Stimulated activated CD4-positive, alpha-beta T cell treated with anti-CD3 and anti-CD28 coated beads, TNF-alpha, amount 100 ng/mL, for 4 hours (primary cell): ENCODE measurements at places on chromosomes 4 and X.

DNA sequence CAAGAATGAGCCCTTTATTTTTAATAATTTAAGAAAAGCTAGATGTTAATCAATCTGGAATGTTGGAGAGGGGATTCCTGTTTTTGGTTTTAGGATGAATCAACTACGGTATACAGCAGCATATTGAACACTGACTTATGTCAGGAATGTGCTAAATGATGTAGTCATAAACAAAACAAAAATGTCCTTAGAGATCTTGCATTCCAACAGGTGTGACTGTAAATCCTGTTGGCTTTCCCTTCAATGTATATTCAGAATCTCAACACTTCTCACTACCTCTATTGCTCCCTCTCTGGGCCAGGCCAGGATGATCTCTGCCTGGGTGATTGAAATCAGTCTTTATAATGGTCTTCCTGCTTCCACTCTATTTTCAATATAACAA is 37.8 kb upstream of the BDH2 start:
- DNase-seq: no peak

GRCh38 chr4:29983890-29984289 is 736.3 kb upstream of the PCDH7 start:
- no peak for DNase-seq

- no peak for DNase-seq
These were observed 21.1 kb downstream of the ACOX3 start for GRCh38 chr4:8419222-8420041.

- DNase-seq: no peak
These were observed 24.0 kb downstream of the ANAPC4 start for GRCh38 chr4:25401066-25401465.

DNA sequence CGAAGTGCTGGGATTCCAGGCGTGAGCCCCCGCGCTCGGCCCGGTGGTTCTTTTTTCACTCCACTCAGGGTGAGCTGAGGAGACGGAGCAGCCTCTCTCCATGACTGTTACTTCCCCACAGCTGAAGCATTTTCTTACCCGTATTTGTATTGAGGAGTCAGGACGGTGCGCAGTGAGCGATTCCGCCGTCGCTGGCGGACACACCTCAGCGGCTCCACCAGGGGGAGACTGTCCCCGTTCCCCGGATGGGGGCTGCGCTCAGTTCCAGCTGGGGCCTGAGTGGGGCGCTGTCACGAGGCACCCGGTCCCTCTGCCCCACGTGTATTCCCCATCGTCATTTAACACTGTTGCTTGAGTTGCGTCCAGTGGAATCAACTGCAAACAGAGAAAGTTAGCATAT is 844.0 kb upstream of the FRG1 start:
- DNase-seq: no peak

- DNase-seq: no peak
These were observed 726.9 kb downstream of the PDHA2 start for GRCh38 chr4:96566755-96567154.

DNA sequence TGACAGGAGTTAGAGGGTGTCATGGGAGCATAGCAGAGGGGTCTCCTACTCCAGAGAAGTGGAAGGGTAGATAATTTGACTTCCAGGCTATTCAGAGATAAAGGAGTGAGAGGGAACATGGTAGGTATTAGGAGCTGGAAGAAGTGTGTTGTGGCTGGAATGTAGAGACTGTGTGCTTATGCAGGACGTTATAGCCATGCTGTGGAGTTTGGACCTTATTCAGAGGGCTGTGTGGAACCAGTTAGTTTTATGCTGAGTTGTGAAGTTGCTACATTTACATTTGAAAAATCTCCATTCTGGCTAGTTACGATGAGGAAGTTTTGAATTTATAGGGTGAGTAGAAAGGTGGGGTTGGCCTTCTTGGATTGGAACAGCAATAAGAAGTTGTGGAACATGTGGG is 67.5 kb downstream of the FIP1L1 start:
- DNase-seq: no peak

- no peak for DNase-seq
These were observed 62.9 kb downstream of the FGF13 start for GRCh38 chrX:138648568-138648967.

DNA sequence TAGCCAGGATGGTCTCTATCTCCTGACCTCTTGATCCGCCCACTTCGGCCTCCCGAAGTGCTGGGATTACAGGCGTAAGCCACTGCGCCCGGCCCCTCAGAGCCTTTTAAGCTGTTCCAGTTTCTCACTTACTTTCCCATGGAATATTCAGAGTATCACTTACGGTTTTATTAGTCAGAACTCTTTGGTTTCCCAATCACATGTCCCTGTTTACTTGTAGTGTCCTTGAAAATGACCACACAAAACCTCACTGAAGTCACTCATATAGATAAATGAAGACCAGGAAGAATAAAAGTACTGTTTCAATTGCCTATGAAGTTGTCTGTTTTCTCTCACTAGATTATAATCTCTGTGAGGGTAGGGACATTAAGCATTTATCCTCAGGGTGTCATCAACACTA is 217.2 kb upstream of the HCCS start:
- no peak for DNase-seq

GRCh38 chrX:96971812-96972211 is 88.1 kb downstream of the RPA4 start:
- no peak for DNase-seq

- no peak for DNase-seq
These were observed 102.5 kb upstream of the NDST4 start for GRCh38 chr4:115215935-115216334.

GRCh38 chr4:159312236-159312635 is 209.4 kb downstream of the RAPGEF2 start:
- DNase-seq: no peak

GRCh38 chr4:88366460-88366859 is 12.2 kb upstream of the HERC6 start:
- no peak for DNase-seq

DNA sequence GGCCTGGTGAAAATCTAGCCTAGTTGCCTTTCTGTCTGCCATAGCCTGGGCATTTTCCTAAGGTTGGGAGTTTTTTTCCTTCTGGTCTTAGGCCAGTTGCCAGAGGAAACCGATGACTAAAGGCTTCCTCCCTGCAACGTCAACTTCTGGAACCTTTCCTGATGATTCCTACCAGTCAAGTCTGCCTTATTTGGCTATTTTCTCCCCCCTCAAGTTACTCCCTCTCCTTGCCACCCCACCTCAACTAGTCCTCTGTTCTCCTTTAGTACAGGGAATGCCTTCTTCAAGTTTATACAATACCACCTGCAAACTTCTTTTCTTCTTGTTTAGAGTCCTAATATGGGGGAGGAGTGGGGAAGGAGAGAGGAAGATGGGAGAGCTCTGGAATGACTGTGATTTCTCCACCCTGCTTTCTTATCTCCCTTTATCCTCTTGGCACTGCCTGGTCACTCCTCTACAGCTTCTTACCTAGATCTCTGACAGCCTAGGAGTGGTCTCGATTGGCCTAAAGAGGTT is 10.6 kb downstream of the MSN start:
- no peak for DNase-seq
